ENCODE measurements at places on chromosomes 12 and 14.

DNA sequence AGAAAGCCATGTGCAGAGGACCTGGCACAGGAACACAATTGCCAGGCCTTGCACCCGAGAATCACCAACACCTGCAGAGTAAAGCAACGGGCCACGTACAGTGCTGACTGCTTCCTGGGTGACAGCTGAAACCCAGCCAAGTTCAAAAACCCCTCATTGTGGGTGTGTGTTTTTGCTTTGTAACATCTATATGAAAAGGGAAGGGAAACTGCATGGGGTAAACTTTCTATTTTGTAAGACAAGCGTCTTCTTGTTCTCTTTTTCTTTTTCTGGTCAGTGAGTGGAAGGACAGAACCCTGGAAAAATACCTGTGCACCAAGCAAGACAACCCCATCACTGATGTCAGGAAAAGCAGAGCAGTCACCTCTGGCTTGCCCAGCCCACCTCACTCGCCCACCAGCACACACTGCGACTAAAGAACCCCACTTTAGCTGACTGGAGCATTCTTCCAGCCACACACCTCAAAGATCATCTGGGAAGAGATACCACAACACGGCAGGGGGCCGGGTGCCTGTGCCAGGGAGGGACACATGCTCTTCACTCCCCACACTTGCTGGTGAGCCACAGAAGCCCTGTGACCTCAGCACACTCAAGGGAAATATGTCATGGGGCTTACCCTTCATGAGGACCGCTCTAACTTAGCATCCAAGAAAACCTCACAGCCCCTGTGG, 172.3 kb downstream of the NDUFA12 start:
- DNase-seq, result peak; percentile 7

GRCh38 chr12:56243731-56244181, 13.9 kb downstream of the SLC39A5 start:
- DNase-seq, result no peak

GRCh38 chr12:50925342-50925651, 27.0 kb upstream of the HIGD1C start:
- DNase-seq, result no peak

- no peak for DNase-seq
Measured at GRCh38 chr14:102249041-102249440, 55.9 kb downstream of the MOK start.

DNA sequence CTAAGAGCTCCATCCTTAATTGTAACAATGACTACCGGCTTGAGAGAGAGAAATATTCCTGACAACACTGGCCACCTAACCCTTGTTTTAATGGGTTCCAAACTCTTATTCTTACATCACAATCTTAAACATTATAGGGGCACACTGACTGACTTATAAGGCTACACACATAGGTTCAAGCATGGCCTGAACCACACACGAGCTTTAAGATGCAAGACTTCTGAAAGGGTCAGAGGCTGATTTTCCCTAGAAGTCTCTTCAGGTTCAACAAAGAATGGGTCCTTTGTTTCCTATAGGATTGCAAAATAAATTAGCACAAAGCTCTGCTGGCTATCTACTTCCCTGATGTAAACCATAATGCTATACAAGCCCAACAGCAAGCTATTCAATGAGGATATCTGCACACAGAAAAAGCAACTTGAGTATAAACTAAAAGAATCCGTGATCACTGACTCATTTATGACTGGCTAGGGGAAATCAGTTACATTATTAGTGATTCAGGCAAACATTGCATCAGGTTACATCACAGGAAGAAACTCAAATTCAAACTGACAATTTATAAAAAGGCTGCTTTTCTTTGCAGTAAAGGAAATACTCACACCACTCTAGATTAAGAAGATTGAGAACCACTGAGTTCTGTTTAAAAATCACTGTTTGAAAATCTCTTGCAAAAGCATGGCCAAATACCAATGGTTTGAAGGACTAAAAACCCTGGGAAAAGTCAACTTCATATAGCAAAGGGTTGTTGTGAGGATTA, 8.5 kb downstream of the BTG1 start:
- no peak for DNase-seq

DNA sequence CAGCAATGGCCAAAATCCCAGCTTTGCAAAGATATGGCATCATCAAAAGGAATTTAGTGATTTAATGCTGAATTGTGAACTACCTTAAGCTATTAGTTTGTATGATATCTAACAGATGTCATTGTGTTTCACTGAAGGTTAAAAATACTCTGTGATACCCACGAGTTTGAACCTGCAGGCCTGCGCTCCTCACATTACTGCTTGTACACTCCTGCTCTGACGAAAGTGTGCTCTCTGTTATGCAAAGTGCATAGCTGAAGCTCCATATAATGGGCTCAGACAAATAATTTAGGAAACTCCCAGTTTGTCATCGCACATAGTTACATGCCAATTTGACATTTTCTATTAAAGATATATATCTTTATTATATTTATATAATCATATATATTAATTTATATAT, 52.2 kb downstream of the SPPL3 start:
- DNase-seq, result no peak

GRCh38 chr12:104090685-104091084, 26.4 kb downstream of the HCFC2 start:
- no peak for DNase-seq

- DNase-seq, result no peak
Measured at GRCh38 chr12:53994264-53995001, 5.5 kb upstream of the HOXC9 start.

GRCh38 chr12:67520606-67521005, 127.9 kb upstream of the DYRK2 start:
- DNase-seq, result no peak

DNA sequence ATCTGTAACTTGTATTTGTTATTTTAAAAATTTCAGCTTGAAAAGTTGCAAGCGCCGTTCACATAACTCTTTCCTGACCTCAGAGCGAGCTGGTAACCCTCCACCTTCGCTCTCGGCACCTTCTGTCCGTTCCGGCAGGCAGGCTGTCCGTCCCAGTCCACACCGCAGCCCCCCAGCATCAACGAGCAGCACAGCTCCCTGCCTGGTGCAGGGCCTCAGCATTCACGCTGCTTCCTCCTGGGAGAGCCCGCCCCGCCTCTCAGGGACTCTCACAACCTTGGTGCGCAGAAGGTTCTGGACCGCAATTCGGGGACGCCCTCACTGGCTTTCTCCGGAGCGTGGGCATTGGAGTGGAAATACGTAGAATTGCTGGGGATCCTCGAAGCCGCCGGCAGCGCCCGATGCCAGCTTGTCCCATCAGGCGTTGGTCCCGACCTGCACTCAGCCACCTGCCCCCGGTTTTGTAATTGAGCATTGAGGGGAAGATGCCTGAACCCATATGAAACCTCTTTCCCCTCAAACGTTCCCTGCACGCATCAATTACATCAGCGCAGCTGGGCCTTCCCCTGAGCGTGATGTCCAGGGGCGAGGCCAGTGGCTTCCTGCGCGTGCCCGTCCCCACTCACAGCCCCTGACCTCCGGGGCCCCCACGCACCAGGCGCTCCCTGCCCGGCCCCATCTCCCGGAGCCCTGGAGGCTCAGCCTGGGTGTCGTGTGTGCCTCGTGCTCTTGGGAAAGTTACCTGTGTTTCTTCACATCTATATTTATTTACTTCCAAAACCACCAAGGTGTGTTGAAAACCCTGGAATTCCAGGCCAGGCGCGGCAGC, 19.1 kb downstream of the LRCOL1 start:
- DNase-seq, result no peak

GRCh38 chr14:74427651-74428050, 1.6 kb upstream of the SYNDIG1L start:
- DNase-seq, result no peak

DNA sequence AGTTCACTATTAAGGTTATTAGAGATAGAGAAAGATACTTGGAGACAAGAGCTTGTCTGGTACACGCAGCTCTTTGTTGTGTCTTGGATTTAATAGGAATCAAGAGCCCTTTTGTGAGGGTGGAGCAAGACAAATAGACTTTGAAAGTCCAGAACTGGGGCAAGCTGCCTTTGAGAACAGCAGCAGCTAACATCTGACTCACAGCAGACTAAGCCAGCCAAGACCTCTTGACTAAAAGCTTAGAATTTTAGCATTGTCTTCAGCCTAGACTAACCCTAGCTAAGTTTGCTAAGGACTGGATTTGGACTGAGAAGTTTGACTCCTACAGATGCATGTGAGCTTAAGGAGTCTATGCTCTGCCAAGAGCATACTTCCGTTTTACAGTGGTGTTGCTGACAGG, 201.9 kb upstream of the RBM19 start:
- DNase-seq, result no peak

DNA sequence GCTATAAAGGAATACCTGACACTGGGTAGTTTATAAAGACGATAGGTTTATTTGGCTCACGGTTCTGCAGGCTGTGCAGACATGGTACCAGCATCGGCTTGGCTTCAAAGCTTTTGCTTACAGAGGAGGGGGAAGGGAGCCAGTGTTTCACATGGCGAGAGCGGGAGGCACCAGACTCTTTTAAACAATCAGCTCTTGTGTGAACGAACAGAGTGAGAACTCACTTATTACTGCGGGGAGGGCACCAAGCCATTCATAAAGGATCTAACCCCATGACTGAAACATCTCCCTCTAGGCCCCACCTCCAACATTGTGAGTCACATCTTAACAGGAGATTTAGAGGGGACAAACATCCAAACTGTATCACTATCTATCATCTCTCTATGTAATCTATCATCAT, 227.4 kb downstream of the TMEM132D start:
- DNase-seq, result no peak

GRCh38 chr12:124111006-124111405, 138.0 kb downstream of the ZNF664 start:
- DNase-seq, result no peak

GRCh38 chr14:94542111-94542810, 19.0 kb upstream of the SERPINA4 start:
- DNase-seq, result no peak

DNA sequence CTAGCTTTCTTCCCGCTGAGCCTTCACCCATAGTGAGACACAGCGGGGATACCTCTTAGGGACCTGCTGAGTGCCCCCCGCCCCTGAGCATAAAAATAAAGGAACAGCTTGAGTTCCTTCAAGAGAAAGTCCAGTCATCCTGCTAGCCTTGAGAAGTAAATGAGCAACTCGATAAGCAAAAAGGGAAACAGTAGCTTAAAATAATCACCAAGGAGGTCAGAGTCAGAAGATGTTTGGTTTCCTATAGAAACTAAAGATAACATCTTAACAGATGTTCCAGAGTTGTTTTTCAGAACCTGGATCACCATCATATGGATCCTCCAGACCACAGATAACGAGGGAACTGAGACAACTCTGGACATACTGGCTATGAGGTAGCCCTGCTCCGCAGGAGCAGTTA, 94.0 kb downstream of the BCAT1 start:
- DNase-seq, result no peak

- no peak for DNase-seq
Measured at GRCh38 chr12:24366514-24366913, 417.0 kb upstream of the SOX5 start.

- no peak for DNase-seq
Measured at GRCh38 chr12:30286345-30286926, 409.2 kb downstream of the IPO8 start.

DNA sequence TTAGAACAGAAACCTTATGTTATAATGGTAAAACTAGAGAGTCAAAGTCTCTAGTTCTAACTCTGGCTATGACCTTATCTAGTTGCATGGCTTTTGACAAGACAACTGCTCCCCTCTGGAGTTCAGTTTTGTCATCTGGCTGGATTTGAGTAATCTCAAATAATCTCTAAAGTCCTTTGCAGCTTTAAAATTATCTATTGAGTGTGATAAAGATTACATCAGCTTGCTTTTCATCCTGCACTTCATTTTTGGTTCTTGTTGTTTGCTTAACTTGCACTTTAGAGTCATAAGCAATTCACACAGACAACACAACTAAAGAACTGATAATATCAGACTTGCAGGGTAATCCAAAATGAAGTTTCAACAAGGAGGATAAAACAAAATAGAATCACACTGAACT, 2.3 kb downstream of the AKAP5 start:
- DNase-seq, result no peak

DNA sequence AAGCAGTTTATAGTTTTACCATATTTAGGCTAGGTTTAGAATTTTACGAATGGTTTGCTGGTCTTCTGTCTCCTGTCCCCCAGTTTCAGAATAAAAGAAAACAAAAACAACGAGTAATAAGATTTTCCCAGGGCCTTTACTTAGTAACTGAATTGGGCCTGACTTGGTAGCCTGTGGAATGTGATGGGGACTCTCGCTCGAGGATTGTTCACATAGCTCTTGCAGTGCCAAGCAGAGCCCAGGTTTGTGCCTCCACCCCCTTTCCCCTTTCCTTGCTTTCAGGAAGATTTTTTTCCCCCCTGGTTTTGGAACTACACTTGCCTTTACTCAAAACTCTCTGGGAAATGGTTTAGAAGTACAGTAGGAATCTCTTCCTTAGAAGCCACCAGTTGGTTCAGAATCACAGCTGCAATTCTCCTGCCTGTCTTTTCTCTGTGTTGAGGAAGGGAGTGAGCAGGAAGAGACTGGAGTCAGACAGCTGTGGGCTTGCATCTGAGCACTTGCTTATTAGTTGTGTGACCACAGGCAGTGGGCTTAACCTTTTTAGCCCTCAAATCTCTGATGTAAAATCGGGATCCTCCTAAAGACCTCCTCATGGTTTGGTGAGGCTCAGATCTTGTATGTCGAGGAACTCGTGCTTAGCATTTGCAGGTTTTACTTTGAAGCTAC, 501.2 kb downstream of the PCNX1 start:
- no peak for DNase-seq

GRCh38 chr12:12745576-12746211, 28.5 kb downstream of the CDKN1B start:
- no peak for DNase-seq

DNA sequence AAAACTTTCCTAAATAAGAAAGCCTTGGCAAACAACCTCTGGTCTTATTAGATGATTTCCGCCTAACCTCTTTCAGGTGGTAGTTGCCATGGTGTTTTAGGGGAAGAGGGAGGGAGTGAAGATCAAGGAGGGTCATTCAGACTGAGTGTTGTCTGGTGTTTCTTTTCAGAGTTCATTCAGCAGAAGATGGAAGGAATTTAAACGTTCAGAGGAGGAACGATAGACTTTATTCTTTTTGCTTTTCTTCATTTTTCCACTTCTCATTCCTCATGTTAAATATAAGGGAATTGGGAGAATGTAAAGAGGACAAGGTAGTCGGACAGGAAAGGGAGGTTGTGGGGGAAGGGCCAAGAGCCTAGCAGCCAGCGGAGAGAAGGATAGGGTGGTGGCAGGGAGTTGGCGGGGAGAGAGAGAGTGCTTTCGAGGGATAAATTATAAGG, 17.4 kb upstream of the SALL2 start:
- no peak for DNase-seq

Measured in stimulated activated CD4-positive, alpha-beta T cell treated with anti-CD3 and anti-CD28 coated beads, Interleukin-2, amount 100 ng/mL, for 24 hours (primary cell).